D341Med (cell line): ENCODE measurements at places on chromosomes 1 and 21.

- no peak for DNase-seq
Observed at GRCh38 chr1:87887100-87887499, 558.4 kb downstream of the LMO4 start.

DNA sequence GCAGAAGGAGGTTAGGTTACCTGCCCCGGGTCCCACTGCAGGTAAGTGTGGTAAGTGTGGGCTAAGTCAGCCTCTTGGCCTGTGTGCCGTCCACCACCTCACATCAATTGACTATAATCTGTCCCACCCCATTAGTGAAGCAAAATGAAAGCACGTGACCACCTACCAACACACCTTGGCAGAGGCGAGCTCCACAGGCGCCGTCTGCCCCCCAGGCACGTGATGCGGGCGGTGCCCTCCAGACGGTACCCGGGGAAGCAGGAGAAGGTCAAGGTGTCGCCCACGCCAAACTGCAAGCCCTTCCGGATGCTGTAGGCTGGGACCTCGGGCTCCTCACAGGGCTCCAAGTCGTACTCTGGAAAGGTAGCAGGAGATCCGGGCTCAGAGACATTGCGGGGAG, 149.5 kb upstream of the HMGB4 start:
- DNase-seq = no peak

DNA sequence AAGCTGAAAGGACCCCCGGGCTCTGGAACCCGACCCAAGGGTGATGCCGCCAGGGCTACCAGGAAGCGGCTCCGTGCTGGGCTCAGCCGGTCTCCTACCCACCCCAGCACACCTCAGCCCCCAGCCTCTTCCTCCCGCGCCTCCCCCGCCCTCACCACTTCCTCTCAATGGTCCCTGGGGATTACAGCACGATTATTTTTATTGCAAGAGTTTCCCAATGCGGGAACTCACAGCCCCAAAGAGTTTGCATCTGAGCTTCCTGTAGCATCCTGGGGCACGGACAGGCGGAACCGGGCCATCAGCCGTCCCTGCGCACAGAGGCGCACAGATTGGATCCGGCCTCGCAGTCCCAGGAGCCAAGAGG, 8.7 kb upstream of the SLX9 start:
- DNase-seq = no peak

DNA sequence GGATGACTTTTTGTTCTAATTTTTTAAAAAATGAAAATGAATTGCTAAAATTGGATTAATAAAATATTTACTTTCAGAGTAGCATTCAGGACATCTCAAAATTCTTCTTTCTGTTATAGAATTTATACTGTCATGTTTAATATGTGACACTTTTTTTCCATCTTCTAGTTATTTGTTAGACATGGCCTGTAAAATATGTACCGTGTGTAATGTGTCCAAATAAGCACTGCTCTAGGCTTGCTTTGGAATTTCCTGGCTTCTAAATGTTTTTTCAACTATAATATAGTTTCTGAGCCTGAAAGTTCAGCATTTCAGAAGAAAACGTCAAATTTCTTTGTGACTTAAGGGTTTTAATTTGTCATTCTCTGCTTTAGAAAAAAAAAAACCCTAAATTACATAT, 243.6 kb downstream of the DNM3 start:
- DNase-seq = no peak

DNA sequence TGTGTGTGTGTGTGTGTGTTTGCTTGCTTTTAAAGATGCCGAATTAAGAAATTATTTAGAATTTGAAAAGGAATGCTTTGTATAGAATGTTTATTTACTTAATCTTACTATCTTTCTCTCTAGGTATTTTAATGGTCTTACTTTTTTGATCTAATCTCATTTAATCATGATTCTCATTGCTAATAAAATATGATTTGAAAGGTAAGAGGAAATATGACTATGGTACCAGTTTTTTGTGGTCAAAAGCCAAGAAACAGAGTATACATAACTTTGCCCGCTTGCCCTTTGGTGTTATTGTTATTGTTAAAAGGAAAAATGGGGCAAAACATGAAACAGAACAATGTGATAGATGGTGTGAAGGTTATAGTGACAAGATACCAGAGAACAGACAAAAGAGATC, 74.6 kb downstream of the RPS6KC1 start:
- no peak for DNase-seq

GRCh38 chr1:110281363-110282290, 57.5 kb upstream of the RBM15 start:
- peak; percentile 71 for DNase-seq

- no peak for DNase-seq
Observed at GRCh38 chr21:19695796-19696195, 1292.2 kb upstream of the TMPRSS15 start.

DNA sequence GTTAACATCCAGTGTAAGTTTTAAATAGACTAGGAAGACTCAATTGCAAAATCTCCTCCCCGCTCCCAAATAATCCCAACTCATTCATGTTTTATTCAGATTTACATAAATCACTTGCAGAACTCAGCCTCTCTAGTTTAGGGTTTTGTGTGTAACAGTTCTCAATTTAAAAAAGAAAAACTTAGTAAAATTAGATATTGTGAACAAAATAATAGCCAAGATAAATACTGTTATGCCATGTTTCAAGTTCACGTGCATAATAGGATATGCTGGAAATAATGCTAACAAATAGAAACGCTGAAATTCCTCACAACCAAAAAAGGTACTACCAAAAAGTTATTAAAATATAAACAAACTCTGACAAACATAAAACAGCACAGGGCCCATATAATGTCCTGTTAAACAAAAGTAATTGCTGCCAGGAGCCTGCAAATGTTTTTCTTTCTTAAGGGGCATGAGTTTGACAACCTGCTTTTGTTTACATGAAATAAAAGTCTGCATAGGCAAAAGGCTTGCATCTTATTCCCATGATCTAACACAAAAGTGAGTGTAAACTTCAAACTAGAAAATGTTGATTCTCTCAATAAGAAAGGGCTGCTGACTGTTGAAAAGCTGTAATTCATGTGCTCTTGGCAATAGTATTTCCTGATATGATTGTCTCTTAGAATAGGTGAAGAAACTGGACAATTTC, 2.9 kb downstream of the SERTAD4 start:
- no peak for DNase-seq

DNA sequence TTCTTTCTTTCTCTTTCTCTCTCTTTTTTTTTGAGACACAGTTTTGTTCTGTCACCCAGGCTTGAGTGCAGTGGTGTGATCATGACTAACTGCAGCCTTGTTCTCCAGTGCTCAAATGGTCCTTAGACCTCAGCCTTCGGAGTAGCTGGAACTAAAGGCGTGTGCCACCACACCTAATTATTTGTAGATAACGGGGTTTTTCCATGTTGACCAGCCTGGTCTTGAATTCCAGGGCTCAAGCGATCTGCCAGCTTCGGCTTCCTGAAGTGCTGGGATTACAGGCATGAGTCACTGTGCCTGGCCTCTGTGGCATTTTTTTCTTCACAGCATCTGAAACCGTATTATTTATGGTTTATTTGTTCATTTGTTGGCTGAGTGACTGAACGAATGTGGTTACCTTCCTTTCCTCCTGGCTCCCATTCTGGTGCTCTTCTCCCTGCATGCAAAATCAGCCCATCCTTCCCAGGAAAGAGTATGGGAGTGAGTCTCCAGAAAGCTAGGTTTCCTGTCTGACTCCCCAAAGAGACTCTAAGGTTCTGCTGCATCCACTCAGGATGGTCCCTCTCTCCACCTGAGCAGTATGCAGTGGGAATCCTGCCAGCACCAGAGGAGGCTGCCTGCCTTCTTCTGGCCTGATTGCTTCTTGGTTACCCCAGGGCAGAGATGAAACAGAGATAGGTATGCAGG, 155.0 kb upstream of the BEND5 start:
- no peak for DNase-seq

GRCh38 chr1:203954788-203955552, 93.6 kb downstream of the SNRPE start:
- DNase-seq = no peak

- DNase-seq = no peak
Observed at GRCh38 chr1:190126728-190127127, 350.9 kb downstream of the BRINP3 start.

DNA sequence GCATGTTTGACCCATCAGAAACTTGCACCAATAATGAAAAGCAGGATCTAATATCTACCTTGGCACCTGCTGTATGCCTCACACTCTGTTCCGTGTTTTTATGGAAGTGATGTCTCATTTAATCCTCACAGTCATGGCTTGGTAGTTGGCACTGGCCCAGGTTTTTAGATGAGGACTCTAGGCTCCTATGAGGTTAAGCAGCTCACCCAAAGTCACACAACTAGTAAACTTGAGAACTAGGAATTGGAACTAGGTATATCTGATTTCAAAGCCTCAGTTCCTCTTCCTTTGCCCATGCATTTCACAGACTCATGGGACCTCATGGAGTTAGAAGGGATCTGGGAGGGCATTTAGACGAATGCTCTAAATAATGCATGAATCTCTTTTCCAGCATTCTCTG, 21.3 kb upstream of the TARBP1 start:
- no peak for DNase-seq

DNA sequence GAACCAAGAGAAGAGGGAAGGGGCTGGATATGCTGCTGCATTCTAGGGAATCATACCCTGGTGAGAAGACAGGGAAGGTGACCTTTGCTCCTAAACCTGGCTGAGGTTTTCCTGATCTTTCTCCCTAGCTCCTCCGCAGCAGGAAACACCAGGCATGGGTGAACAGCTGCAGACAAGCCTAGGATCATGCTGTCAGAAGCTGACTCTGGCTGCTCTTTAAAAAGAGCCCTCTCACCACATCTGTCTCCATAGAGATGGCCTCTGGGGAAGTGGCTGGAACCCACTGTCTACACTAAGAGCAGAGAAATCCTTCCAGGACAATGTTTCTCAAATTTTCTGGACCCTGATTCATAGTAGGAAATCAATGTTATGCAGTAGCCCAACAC, 57.6 kb downstream of the CD34 start:
- DNase-seq = no peak

- no peak for DNase-seq
Observed at GRCh38 chr21:26624983-26625519, 52.0 kb upstream of the CYYR1 start.

GRCh38 chr1:156508955-156509234, 8.3 kb upstream of the MEF2D start:
- DNase-seq = no peak

GRCh38 chr1:204130981-204131892, 20.6 kb downstream of the ETNK2 start:
- no peak for DNase-seq
